ENCODE measurements at places on chromosomes 1 and 21. TPM values are rescaled to one million over a fixed set of nuclear protein-coding genes. Genes with fewer than 3 reads are reported as not detected.

Gene GRIK1
- polyA plus RNA-seq, result not detected

GRCh38 chr1:61379693-61380092 lies 297.3 kb downstream of the NFIA start:
- no peaks in the 10 kb centered on the region for H3K27me3 ChIP-seq
- DNase-seq, result no peak
- no peak overlapping the region for H3K4me3 ChIP-seq
- H3K27ac ChIP-seq, result no peak overlapping the region
- H3K4me1 ChIP-seq, result no peaks in the 10 kb centered on the region

GRCh38 chr21:41760411-41760810 lies 6.4 kb downstream of the RIPK4 start:
- H3K27me3 ChIP-seq, result peaks cover 9% of the 10 kb centered on the region
- peaks cover 11% of the 10 kb centered on the region for H3K36me3 ChIP-seq
- no peak overlapping the region for H3K4me3 ChIP-seq
- no peak for DNase-seq
- peaks cover 2% of the 10 kb centered on the region for H3K4me1 ChIP-seq

Gene C1orf141
- not detected for polyA plus RNA-seq

DNA sequence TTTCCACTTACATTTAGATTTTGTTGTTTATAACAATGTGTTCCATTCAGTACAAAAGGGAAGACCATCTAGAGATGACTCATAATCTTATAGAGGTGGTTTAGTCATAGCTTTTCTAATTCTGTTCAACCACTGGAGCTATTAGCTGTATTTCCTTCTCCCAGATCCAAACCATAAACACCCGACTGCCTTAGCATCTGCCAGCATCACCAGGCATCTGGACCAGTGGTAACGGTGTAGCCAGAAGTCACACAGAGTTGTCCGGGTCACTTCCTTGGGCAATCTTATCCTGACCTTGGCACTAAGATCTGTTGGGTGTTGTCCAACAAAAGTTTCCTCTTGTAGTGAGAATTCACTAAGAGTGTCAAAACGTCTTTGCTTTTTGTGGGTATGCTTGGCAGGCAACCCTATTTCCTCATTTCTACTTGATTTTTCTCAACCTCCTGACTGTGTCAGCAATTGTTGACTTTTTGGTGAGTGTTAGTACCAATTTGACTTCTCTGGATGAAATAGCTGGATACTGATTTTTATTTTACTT lies 372.1 kb upstream of the B3GALT2 start:
- DNase-seq, result no peak
- no peak overlapping the region for H3K4me3 ChIP-seq
- no peaks in the 10 kb centered on the region for H3K27me3 ChIP-seq
- H3K27ac ChIP-seq, result no peak overlapping the region
- no peaks in the 10 kb centered on the region for H3K36me3 ChIP-seq

Data from kidney (tissue), 22 donors.